ENCODE measurements at places on chromosomes 4 and X.

- DNase-seq: no peak
These were observed at the start of gene NAT8L for GRCh38 chr4:2059046-2059725. Gene NAT8L, plus strand, starts transcription at chr4:2059327. Its CDS starts 185 bp downstream, at chr4:2059512.

DNA sequence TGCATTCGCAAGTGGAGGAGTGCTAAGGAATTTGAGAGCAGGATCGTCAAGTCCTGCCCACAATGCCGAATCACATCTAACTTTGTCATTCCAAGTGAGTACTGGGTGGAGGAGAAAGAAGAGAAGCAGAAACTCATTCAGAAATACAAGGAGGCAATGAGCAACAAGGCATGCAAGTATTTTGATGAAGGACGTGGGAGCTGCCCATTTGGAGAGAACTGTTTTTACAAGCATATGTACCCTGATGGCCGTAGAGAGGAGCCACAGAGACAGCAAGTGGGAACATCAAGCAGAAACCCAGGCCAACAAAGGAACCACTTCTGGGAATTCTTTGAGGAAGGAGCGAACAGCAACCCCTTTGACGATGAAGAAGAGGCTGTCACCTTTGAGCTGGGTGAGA is 100.2 kb upstream of the MED14 start:
- no peak for DNase-seq

DNA sequence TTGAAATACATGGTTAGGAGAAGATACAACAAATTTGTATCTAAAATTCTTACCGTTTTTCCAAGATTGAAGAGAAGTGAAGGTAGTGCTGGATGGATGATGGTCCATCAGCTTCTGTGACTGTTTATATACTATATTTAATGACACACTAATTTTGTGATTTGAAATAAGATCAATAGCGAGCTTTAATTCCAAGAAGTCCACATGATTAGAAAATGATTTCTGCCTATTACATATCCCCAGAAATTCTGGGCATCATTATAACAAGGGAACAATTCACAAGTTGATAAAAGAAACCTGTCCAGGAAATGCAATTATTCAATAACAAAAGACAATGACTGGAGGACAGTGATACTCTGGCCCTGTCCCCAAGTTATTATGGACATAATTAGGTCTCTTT is at the start of gene CSN2:
CSN2 (minus strand) TSS at position 101 of the 400 bp plus-strand sequence. CDS start 4,733 bp downstream, outside the sequence.
- DNase-seq: no peak

DNA sequence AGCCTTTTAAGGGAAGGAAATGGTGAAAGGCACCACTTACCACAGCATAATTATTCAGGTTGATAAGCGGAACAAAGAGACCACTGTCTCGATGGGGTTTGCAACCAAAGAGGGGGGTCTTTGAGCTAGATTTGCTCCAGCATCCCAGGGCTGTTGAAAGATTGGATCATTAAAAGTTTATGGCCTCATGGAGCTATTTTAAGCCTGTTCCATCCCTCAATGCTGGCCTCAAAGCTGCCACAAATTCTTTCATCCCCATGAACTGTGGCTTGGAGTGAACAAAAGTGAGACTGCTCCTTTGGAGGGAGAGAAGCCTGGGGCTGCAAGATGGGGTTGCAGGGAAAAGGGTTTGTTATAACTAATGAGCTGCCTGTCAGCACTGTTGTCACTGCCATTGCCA is 209.8 kb downstream of the RTL9 start:
- DNase-seq: no peak

DNA sequence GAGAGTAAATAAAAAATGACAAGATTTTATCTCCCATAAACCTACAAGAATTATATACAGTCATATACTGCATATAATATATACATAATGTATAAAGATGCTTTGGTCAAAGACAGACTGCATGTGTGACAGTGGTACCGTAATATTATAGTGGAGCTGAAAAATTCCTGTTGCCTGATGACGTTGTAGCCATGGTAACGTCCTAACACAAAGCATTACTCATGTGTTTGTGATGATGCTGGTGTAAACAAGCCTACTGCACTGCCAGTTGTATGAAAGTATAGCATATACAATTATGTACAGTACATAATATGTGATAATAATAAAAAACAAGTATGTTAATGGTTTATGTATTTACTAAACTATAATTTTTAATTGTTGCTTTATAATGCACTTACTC is 245.2 kb upstream of the CENPE start:
- no peak for DNase-seq

DNA sequence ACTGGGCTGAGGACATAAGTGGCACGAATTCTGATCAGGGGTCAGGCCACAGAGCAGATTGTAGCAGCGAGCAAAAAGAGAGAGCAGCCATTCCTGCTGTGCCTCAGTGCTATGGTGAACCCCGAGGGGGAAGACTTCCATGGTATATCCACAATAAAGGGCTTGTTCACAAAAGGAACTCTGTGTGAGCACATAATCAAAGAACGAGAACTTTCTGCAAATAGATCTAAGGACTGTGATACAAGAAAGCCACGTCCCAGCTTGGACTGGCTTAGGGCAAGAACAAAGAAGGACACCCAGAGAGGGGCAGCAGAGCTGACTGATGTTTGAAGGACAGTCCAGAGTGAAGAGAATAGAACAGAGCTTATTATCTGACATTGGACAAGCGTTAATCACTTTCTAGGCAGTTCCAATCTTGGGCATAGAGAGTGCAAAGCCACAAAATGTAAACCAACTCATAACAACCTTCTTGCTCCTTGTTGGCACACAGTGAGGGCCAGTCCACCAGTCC is 24.0 kb downstream of the PPEF2 start:
- DNase-seq: no peak

GRCh38 chrX:29952016-29952415 is 263.3 kb upstream of the MAGEB2 start:
- DNase-seq: no peak

- no peak for DNase-seq
These were observed 524.6 kb upstream of the SLIT2 start for GRCh38 chr4:19727141-19727540.

GRCh38 chr4:71210823-71211222 is 128.0 kb upstream of the SLC4A4 start:
- DNase-seq: no peak

DNA sequence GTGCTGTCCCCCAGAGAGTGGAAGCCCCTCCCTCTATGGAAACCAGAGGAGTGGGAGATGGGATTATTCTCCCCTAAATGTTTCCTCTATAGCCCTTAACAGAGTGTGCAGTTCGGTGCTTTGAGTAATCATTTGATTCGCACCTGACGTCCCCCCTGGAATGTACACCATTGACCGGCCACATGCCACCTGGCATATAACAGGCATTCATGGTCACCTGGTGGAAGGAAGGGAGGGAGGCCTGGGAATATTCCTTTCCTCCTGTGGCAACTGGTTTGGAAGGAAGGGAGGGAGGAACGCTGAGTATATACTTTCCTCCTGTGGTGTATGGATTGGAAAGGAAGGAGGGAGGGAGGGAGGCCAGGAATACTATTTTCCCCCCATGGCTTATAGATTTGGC is 77.2 kb downstream of the CRMP1 start:
- DNase-seq: no peak

- no peak for DNase-seq
These were observed 672.2 kb upstream of the AMOT start for GRCh38 chrX:113512700-113513395.

GRCh38 chr4:37639551-37640285 is 46.5 kb downstream of the RELL1 start:
- no peak for DNase-seq

- no peak for DNase-seq
These were observed 30.1 kb downstream of the P2RY8 start for GRCh38 chrX:1506916-1507315.

- DNase-seq: no peak
These were observed 8.5 kb downstream of the FRAS1 start for GRCh38 chr4:78065508-78066192.

GRCh38 chrX:28391528-28391927 is 195.7 kb upstream of the IL1RAPL1 start:
- no peak for DNase-seq

GRCh38 chr4:15142201-15142600 is 139.9 kb downstream of the CPEB2 start:
- DNase-seq: no peak

DNA sequence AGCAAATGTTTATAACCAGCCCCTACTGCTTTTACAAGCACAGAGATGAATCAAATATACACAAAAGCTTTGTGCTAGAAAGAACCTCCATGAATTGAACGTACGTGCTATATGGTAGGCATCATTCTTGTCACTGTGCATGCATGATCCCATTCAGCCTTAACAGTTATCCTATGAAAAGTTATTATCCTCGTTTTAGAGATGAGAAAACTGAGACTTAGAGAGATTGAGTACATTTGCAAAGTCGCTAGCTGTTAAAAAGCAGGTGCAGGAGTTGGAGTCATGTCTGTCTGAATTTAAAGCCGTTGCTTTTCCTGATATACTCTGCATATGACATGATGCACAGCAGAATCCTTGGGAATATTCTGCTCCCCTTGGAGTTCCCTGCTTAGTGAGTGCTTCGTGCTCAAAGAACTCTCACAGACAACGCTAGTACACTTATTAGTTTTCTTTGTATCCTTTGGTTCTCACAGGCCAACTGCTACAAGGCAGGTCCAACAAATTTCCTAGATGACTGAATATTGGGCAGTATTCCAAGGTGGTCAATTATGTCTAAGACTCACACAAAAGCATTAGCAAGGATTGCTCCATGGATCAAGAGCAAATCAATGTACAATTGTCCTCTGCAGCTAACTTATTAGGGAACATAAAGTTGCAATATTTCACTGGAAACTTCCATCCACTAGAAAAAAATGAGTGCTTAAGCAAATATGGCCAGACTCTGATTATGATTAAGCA is 42.8 kb upstream of the TRIM2 start:
- no peak for DNase-seq

- DNase-seq: no peak
These were observed 46.1 kb upstream of the VEGFC start for GRCh38 chr4:176838601-176839433.

GRCh38 chrX:13536551-13536950 is 32.9 kb upstream of the EGFL6 start:
- DNase-seq: no peak

- DNase-seq: no peak
These were observed 7.5 kb downstream of the CCKAR start for GRCh38 chr4:26482508-26483462.

DNA sequence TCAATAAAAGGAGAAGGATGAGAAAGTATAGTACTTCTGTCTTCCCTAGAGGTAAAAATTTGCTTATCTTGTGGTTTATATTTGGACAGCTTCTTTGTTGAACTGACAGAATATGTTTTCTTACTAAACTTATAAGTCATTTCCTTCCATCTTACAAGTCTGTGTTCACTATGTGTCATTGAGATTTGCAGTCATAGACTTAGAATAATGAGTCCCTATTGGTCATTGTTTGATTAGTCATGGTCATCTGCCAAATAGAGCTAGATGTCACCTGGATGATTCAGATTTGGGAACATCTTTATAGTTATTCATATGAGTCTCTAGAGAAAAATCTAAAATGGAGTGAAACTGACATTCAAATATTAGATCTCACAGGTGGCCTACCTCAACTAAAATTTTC is 51.5 kb downstream of the SPATA18 start:
- DNase-seq: no peak
